Activated naive CD4-positive, alpha-beta T cell (primary cell): ENCODE measurements at places on chromosomes 11 and 22.

- DNase-seq = no peak
Measured at GRCh38 chr11:3052109-3052479, 5.1 kb downstream of the CARS1 start.

DNA sequence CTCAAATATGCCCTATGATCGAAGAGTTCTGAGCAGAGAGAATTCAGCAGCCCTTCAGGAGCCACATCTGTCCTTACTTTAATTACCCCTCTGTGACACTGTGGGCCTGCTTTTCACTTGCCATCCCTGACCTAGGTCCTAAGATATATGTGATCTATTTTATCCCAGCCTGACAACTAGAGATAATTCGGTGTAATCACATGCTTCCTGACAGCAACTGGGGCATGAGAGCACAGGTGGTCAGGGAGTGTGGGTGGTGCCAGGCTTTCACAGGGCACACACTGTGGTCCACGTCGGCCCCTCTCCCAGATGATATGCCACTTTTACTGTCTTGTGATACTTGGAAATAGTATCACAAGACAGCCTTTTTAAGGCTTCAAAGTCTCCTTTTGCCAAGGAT, 3.9 kb downstream of the TUBA8 start:
- no peak for DNase-seq

- no peak for DNase-seq
Measured at GRCh38 chr22:49151256-49152126, 676.2 kb downstream of the BRD1 start.

- DNase-seq = no peak
Measured at GRCh38 chr11:66907751-66908630, 50.2 kb downstream of the PC start.

DNA sequence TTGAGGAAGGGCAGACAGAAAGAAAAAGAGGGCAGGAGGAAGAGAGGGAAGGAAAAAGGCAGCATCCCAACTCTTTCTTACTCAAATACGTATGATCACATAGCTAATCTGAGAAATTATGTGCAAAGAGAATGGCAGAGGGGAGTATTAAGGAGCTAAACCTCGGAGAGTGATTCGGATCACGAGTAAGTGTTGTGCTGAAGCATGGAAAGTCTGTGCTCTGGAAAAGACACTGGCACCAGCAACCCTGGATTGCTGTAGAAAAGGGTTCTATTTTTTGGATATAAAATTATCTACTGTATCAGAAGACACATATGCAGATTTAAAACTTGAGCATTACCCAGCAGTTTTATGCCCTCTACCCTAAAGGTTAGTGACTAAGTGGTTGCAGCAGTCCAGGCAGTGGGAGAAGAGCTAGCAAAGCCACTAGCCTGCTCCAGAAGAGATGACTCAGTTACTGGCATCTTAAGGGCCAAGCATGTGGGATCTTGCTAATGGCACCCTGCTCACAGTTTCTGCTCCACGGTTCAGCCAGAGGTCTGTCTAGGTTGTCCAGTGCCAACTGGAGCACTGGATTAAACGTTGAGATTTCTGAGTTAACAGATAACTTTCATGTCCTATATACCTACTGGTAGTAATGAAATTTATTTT, 151.7 kb downstream of the SWAP70 start:
- DNase-seq = no peak

DNA sequence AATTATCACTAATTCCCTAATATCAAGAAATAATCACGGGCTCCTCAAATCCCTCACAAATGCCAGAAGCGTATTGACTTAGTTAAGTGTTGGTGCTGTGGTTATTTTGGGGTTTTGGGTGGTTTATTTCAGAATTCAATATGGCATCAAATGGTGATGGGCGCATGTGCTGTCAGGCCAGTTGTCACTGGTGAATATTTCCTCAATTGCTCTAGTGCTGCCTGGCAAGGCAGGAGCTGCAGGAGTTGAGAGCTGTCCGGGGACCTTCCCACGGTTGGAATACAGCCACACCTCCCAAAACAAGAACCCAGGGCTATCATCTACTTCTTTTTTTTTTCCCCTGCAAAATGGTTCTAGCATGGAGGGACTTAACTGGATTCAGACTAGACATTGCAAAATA, 10.3 kb downstream of the IGLL5 start:
- DNase-seq = no peak

GRCh38 chr11:5846701-5847100, 5.0 kb upstream of the OR52E6 start:
- no peak for DNase-seq

- DNase-seq = no peak
Measured at GRCh38 chr11:61756452-61757212, 4.2 kb downstream of the MYRF start.

DNA sequence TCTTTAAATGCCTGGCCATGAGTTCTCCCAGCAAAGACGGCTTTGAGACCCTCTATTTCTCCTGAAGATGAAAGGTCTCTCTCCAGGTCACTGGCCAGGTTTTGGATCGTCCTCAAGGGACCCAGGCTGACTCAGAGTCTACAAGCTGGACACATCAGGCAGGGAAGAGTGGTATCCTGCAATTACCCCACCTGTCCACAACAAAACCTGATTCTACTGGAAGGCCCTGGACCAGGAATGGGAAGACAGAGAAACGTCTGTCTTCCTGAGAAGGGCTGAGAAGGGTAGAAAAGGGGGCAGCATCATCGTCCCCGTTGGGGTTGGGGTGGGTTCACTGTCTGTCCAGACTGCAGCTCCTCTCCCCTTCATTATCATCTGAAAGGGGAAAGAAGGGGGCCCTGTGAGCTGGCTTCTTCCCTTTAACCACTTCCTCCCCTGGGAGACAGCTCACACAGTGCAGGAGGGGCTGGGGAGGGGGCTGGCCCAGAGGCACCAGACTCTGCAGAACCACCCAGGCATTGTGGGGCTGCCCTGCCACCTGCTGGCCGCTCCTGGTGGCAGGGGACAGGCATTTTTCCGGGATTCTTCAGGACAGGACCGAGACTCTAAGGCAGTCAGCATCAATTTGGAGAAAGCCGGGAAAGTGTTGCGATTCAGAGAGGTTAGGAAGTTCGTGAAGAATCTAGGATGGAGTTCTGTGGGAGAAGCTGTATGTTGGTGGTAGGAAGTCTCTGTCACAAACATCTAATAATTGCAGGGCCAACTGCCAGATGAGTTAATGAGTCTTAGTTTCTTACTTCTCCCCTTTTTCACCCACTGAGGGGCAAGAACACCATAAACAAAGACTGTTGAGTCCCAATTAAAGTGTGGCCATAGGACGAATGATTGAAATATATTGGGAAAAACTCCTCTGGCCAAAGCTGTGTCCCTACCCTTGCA, 57.6 kb downstream of the SYN3 start:
- no peak for DNase-seq

- DNase-seq = no peak
Measured at GRCh38 chr11:123547180-123547579, 107.2 kb downstream of the SCN3B start.

DNA sequence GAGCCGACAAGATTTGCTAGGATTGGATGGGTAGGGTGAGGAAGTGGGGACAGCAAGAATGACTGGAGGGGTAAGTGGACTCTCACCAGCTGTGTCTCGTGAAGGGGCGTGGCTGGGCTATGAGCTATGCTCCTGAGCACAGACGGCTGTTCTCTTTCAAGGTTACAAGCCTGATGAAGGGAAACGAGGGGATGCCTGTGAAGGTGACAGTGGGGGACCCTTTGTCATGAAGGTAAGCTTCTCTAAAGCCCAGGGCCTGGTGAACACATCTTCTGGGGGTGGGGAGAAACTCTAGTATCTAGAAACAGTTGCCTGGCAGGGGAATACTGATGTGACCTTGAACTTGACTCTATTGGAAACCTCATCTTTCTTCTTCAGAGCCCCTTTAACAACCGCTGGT, 19.9 kb downstream of the F2 start:
- DNase-seq = no peak

DNA sequence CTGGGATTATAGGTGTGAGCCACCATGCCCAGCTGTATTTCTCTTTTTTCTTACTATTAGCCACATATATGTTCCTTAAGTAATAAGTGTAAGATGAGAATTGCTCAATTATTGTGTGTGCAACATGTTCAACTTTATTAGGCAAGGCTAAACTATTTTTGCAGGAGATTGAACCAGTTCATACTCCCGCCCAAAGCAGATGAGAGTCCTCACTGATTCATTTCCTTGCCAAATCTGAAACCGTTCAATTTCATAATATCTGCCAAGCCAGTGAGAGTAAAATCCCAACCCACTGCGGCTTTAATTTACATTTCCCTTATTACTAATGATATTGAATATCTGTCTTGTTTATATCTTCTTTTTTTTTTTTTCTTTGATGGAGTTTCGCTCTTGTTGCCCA, 48.4 kb downstream of the KCNJ4 start:
- no peak for DNase-seq

GRCh38 chr11:110691926-110692325, 20.3 kb downstream of the ARHGAP20 start:
- no peak for DNase-seq

GRCh38 chr22:44030702-44031082, 6.6 kb downstream of the PARVB start:
- no peak for DNase-seq

- DNase-seq = no peak
Measured at GRCh38 chr11:118282606-118283005, 18.5 kb upstream of the MPZL2 start.

GRCh38 chr11:72433455-72434036, 785 bp downstream of the CLPB start:
- no peak for DNase-seq

- no peak for DNase-seq
Measured at GRCh38 chr11:1918436-1919315, 827 bp upstream of the TNNT3 start.

DNA sequence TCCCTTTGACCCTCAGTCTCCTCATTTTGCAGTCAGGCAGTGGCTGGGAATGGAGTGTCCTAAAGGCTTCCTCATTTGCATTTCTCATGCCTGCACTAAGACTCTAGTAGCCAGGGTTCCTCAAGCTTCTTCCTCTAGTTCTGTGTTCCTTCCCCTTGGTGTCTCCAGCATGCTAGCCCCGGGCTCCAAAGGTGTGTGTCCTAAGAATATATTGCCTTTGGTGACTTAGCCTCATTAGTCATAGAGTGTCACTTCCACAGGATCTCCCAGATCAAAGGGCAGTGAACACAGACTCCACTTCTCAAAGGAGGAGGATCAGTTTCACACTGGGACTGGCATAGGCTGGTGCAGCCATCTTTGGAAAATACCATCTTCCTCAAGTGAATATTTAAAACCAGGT, 21.4 kb upstream of the ACER3 start:
- DNase-seq = no peak

- no peak for DNase-seq
Measured at GRCh38 chr11:45213316-45213665, 66.9 kb downstream of the PRDM11 start.

DNA sequence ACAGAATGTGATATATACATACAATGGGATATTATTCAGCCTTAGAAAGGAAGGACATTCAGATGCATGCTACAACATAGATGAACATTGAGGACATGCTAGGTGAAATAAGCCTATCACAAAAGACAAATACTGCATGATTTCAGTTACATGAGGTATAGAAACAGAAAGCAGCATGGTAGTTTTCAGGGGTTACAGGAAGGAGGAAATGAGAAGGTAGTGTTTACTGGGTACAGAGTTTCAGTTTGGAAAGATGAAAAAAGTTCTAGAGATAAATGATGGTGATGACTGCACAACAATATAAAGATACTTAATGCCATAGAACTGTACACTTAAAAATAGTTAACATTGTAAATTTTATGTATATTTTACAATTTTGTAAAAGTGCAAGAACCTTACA, 266.7 kb upstream of the C11orf87 start:
- no peak for DNase-seq

GRCh38 chr11:35326266-35326879, 93.0 kb downstream of the SLC1A2 start:
- no peak for DNase-seq

- DNase-seq = no peak
Measured at GRCh38 chr11:91998481-91998880, 226.1 kb upstream of the FAT3 start.

- no peak for DNase-seq
Measured at GRCh38 chr11:108069947-108070346, 51.4 kb upstream of the ACAT1 start.

DNA sequence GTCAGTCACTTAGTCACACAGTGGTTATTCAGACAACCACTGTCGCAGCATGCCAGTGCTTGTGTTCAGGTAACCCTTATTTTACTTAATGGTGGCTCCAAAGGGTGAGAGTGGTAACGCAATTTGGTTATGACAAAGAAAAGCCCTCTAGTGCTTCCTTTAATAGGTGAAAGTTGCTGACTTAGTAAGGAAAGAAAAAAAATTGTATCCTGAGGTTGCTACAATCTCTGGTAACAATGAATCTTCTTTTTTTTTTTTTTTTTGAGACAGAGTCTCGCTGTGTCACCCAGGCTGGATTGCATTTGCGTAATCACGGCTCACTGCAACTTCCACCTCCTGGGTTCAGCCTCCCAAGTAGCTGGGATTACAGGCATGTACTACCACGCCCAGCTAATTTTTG, 64.5 kb downstream of the C11orf91 start:
- no peak for DNase-seq

- no peak for DNase-seq
Measured at GRCh38 chr11:111448831-111449557, 63.2 kb downstream of the BTG4 start.

GRCh38 chr11:46436113-46436512, 44.5 kb upstream of the CHRM4 start:
- no peak for DNase-seq

- DNase-seq = no peak
Measured at GRCh38 chr22:32852395-32853251, 51.1 kb downstream of the TIMP3 start.

DNA sequence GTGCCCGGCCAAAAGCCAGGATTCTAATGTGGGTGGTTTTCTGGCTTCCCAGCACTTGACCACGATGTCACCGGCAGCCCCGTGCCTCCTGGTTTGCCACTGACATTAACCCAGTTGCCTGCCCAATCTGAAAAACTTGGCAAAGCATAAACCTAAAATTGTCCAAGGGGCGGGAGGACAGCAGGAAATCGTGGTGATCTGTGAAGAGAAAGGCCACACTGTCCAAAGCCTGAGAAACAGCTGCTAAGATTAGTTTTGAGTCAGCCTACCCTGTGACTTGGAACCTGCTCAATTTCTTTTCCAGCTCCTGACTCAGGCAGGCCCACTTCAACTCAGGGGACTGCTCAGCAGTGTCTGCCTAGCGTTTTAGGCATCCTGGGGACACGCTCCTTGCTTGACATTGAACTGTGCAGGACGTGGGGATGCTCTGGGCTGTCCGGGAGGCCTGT, 8.2 kb upstream of the F2 start:
- no peak for DNase-seq

DNA sequence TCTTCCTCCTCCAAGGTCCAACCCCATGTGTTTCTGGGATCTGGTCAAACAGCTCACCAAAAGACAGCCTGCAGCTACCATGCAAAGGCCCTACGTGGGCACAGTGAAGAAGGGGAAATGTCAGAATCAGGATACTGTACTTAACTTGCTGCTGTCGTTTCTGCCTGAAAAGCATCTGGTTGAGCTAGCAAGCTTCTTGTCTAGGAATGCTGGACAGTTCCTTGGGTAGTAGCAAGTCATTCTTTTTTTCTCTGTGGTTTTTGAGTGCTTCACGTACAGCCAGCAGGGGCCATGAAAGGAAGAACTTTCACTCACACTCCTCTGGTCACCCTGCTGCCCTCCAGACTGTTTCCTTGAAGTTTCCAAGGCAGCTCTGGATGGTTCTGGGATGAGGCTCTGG, 24.7 kb downstream of the RCOR2 start:
- no peak for DNase-seq

- no peak for DNase-seq
Measured at GRCh38 chr22:42222140-42222539, 48.3 kb downstream of the TCF20 start.
